H1 (cell line): ENCODE measurements at places on chromosomes 5 and 9. TPM values are rescaled to one million over a fixed set of nuclear protein-coding genes. Genes with fewer than 3 reads are reported as not detected.

ZNF484 gene
- 11.5 and 11.8 TPM in 2 replicates for total RNA-seq

LHX3 gene
- total RNA-seq: not detected in 2 replicates

TAF9 gene
- total RNA-seq: 85.1 and 85.4 TPM in 2 replicates

CCDC69 gene
- total RNA-seq: 10.8 and 11.5 TPM in 2 replicates

GRCh38 chr5:99030906-99031440 lies 102.2 kb upstream of the CHD1 start:
- H3K4me1 ChIP-seq: no peaks in the 10 kb centered on the region
- no peaks in the 10 kb centered on the region for H3K27me3 ChIP-seq
- H3K4me3 ChIP-seq: no peak overlapping the region

GRCh38 chr9:68768619-68769018 lies 63.6 kb downstream of the PIP5K1B start:
- H3K4me1 ChIP-seq: no peaks in the 10 kb centered on the region
- H3K27ac ChIP-seq: no peak overlapping the region
- H3K27me3 ChIP-seq: no peaks in the 10 kb centered on the region
- DNase-seq: no peak
- H3K36me3 ChIP-seq: no peaks in the 10 kb centered on the region

PTGES gene
- total RNA-seq: 3.2 TPM in 2 replicates

GRCh38 chr5:40572391-40572790 lies 107.3 kb upstream of the PTGER4 start:
- DNase-seq: no peak
- no peaks in the 10 kb centered on the region for H3K4me1 ChIP-seq
- no peak overlapping the region for H3K4me3 ChIP-seq
- H3K36me3 ChIP-seq: no peaks in the 10 kb centered on the region
- no peaks in the 10 kb centered on the region for H3K27me3 ChIP-seq

- no peak overlapping the region for H3K27ac ChIP-seq
- H3K4me1 ChIP-seq: peaks cover 10% of the 10 kb centered on the region
- H3K36me3 ChIP-seq: no peaks in the 10 kb centered on the region
These were observed 5.1 kb upstream of the GMCL2 start for GRCh38 chr5:178192244-178192643.

DNA sequence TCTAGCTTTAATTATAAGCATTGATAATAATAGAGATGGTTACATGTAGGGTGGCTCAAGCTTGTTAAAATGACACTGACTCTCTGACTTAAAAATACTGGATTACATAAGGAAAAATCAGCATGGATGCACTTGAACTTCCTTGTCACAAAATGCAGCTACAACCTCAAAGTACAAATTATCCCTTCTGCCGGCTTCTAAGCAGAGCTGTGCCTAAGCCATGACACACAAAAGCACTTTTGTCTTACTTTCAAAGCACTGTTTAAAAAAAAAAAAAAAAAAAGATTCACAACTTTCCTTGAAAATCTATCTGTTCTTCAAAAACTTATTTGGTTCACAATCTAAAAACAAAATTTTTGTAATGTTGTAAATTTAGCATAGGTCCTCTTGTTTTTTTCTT lies 36.4 kb upstream of the ZFAND5 start:
- no peaks in the 10 kb centered on the region for H3K36me3 ChIP-seq
- no peak for DNase-seq
- H3K27me3 ChIP-seq: no peaks in the 10 kb centered on the region

PAPPA gene
- total RNA-seq: 0.63 and 1.2 TPM in 2 replicates

DNA sequence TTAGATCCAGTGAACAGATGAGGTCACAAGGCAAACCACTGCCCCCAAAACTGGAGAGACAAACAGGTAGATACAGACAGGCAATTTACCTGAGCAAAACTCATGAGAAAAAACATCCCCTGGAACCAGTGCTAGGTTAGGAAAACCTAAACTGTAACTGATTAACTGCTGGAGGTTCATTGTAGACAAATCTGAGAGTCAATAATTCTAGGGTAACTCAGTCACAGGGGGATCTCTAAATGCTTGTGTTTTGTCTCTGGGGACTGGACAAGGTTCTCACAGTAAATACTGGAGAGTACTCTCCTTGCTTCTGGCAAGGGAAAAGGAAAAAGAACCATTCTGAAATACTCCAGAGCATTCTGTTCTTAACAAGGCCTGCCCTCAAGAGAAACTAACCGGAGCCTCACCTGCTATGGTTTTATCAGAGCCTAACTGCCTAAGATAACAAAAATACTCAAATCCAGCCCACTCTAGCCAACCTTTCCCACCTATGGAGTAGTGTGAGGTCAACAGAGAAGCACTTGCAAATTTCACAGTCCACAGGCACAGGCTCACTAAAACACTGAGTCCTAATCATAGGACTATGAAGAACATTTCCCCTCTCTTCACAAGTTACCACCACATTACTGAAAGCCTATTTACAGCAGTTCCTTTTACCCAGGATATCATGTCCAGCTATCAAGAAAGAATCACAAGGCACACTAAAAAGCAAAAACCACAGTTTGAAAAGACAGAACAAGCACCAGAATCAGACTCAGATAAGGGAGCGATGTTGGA lies 139.9 kb upstream of the ACOT12 start:
- H3K4me1 ChIP-seq: no peaks in the 10 kb centered on the region
- no peak overlapping the region for H3K27ac ChIP-seq
- H3K27me3 ChIP-seq: no peaks in the 10 kb centered on the region
- no peaks in the 10 kb centered on the region for H3K36me3 ChIP-seq
- H3K4me3 ChIP-seq: no peak overlapping the region
- no peak for DNase-seq

- no peak overlapping the region for H3K27ac ChIP-seq
- no peak for DNase-seq
- no peaks in the 10 kb centered on the region for H3K4me1 ChIP-seq
- peaks cover 7% of the 10 kb centered on the region for H3K27me3 ChIP-seq
These were observed 598 bp upstream of the KIAA1191 start for GRCh38 chr5:176362233-176362490.

ALDH7A1 gene
- 205 and 225 TPM in 2 replicates for total RNA-seq

- no peaks in the 10 kb centered on the region for H3K36me3 ChIP-seq
- H3K27ac ChIP-seq: no peak overlapping the region
These were observed 248.7 kb downstream of the SLIT3 start for GRCh38 chr5:169052207-169052606.

DNA sequence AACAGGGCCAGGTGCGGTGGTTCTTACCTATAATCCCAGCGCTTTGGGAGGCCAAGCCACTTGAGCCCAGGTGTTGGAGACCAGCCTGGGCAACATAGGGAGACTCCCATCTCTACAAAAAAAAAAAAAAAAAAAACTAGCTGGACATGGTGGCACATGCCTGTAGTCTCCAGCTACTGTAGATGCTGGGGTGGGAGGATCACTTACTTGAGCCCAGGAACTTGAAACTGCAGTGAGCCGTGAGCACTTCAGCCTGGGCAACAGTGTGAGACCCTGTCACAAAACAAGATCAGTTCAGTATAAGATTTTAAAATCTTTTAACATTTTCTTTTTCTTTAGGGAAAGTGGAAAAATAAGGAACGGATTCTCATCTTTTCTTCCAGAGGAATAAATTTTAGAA lies 2.5 kb downstream of the BRIX1 start:
- H3K27me3 ChIP-seq: no peaks in the 10 kb centered on the region
- H3K27ac ChIP-seq: no peak overlapping the region
- no peak overlapping the region for H3K4me3 ChIP-seq
- peaks cover 29% of the 10 kb centered on the region for H3K36me3 ChIP-seq
- no peak for DNase-seq

DNA sequence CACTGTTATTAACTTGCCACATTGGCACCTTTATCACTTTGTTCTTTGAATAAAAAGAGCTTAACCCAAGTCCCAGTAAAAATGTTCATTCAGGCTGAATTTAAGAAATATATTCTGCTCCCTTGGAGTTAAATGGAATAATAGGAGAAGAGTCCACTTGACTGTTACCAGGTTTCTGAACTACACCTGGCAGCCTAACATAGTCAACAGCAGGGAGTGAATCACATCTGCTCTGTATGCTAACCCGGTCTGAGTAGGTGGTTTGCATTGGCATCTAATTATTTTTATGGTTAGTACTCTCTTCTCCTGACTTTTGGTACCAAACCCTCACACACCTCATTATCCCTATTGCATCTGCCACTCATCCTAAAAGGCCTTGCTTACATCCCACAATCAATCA lies 86.7 kb downstream of the STK32A start:
- no peak overlapping the region for H3K4me3 ChIP-seq
- no peaks in the 10 kb centered on the region for H3K36me3 ChIP-seq
- H3K27me3 ChIP-seq: no peaks in the 10 kb centered on the region

- peaks cover 96% of the 10 kb centered on the region for H3K36me3 ChIP-seq
- H3K4me1 ChIP-seq: no peaks in the 10 kb centered on the region
- H3K27ac ChIP-seq: no peak overlapping the region
- DNase-seq: no peak
These were observed 34.2 kb downstream of the SECISBP2 start for GRCh38 chr9:89352451-89352850.

SPTAN1 gene
- 209 and 216 TPM in 2 replicates for total RNA-seq

SHB gene
- total RNA-seq: 12.6 and 13.7 TPM in 2 replicates

DNA sequence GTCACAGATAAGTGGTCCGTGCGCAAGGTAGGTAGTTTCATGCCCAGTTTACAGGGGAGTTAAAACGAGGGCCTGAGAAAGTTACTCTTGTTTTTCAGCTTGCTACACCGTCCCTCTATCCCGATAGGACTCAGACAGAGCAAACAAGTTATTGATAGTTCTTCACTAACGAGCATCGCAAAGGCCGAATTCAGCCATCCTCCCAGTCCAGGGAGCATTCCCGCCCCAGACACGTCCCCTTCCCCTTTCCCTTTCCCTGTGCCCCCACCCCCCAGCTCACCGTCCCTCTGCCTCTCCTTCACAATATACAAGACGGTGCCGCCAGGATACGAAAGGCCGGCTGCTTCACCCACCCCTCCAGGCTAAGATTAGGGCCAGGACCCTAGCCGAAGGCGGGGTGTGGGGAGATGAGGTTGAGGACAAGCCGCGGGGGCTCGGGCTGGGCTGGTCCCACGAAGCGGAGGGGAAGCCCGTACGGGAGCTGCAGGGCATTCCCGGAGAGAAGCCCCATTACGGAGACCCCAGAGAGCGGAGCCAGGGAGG lies 599 bp downstream of the KIAA1191 start:
- peaks cover 7% of the 10 kb centered on the region for H3K27me3 ChIP-seq
- peaks cover 3% of the 10 kb centered on the region; the same call in 1 of the 2 replicates for H3K4me1 ChIP-seq
- H3K27ac ChIP-seq: peak overlapping the region; percentile 88

- DNase-seq: no peak
- H3K27me3 ChIP-seq: peaks cover 1% of the 10 kb centered on the region
- H3K4me1 ChIP-seq: no peaks in the 10 kb centered on the region
- no peak overlapping the region for H3K4me3 ChIP-seq
These were observed 203.3 kb downstream of the ADAMTS12 start for GRCh38 chr5:33688526-33688925.

GRCh38 chr9:128627127-128627715 lies 29.4 kb downstream of the DYNC2I2 start:
- H3K27ac ChIP-seq: no peak overlapping the region
- no peaks in the 10 kb centered on the region for H3K27me3 ChIP-seq
- no peak for DNase-seq
- H3K4me3 ChIP-seq: no peak overlapping the region
- no peaks in the 10 kb centered on the region for H3K4me1 ChIP-seq
- H3K36me3 ChIP-seq: peaks cover 34% of the 10 kb centered on the region

- H3K27ac ChIP-seq: no peak overlapping the region
- peak overlapping the region; percentile 78 for H3K4me3 ChIP-seq
- H3K4me1 ChIP-seq: peaks cover 17% of the 10 kb centered on the region
- no peak for DNase-seq
These were observed 501 bp downstream of the ENHO start for GRCh38 chr9:34522091-34522887.

GRCh38 chr5:40675396-40676133 lies 4.2 kb upstream of the PTGER4 start:
- H3K36me3 ChIP-seq: no peaks in the 10 kb centered on the region
- H3K4me1 ChIP-seq: peaks cover 4% of the 10 kb centered on the region
- DNase-seq: no peak
- no peak overlapping the region for H3K4me3 ChIP-seq
- H3K27ac ChIP-seq: no peak overlapping the region
- H3K27me3 ChIP-seq: peaks cover 5% of the 10 kb centered on the region; the same call in 1 of the 2 replicates

DNA sequence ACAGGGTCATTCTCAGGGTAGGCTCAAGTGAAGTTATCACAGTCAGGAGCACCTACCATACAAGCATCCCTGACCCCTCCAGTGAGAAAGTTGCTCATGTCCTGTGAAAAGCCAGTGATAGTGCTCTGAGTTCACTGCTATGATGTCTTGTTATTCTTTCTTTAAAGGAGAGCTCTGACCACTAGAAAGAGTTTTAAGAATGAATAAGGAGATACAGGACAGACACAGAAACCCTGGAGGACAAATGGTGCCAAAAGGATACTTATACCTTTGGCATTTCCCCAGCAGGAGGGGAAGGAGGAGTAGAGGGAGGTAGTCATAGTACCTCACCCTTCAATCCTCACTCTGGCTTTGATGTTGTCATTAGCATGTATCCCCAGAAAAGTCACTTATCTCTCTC lies 84.0 kb upstream of the AGXT2 start:
- no peak overlapping the region for H3K4me3 ChIP-seq
- H3K27me3 ChIP-seq: no peaks in the 10 kb centered on the region
- H3K36me3 ChIP-seq: no peaks in the 10 kb centered on the region
- H3K27ac ChIP-seq: no peak overlapping the region
- H3K4me1 ChIP-seq: no peaks in the 10 kb centered on the region

GRCh38 chr5:135890296-135890695 lies 5.3 kb downstream of the IL9 start:
- H3K4me1 ChIP-seq: no peaks in the 10 kb centered on the region
- no peak overlapping the region for H3K27ac ChIP-seq
- H3K4me3 ChIP-seq: no peak overlapping the region
- no peak for DNase-seq
- peaks cover 6% of the 10 kb centered on the region; the same call in 1 of the 2 replicates for H3K27me3 ChIP-seq

DNA sequence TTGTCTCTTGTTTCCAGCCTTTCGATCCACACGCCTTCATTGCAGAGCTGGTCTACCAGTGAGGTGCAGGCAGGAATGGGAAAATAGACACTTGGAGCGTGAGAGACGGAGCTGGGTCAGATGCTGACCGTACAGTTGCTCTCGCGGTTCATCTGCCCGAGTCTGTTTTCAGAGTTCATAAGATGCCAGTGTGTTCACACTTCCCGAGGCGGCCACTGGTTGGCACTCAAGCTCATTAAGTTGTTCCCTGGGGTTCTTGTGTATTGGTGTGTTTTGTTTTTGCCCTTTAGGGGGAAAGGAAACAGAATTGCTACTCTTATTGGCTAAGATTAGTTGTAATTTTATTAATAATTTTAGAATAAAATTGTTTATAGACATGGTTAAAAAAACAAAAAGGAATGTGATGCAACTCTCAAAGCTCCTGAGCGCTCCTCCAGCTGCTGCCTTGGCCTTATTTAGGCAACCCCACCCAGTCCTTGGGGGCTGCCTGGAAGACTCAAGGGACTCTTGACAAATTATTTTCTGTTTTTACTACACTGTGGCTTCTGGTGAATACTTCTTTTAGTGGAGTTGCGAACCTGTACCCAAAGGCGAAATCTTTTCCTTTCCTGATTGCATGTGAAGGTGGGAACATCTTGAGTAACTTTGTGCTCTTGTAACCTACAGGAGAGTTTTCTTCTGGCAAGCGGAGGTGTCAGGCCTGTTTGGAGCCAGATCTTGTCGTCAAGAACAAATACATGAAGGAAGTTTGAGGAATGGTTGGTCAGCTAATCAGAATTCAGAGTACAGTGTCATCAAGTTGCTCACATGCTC lies 146.1 kb downstream of the MAST4 start:
- H3K27me3 ChIP-seq: no peaks in the 10 kb centered on the region
- no peak overlapping the region for H3K4me3 ChIP-seq
- no peaks in the 10 kb centered on the region for H3K36me3 ChIP-seq
- no peak overlapping the region for H3K27ac ChIP-seq
- no peaks in the 10 kb centered on the region for H3K4me1 ChIP-seq

GRCh38 chr9:117919538-117919937 lies 215.3 kb downstream of the TLR4 start:
- no peaks in the 10 kb centered on the region for H3K36me3 ChIP-seq
- H3K4me3 ChIP-seq: no peak overlapping the region
- no peak for DNase-seq

ENTPD2 gene
- 3.2 and 3.8 TPM in 2 replicates for total RNA-seq
